ENCODE measurements at places on chromosomes 16 and 17.
A peak's percentile ranks its signal among the peaks of the same experiment; 100 is the strongest.

DNA sequence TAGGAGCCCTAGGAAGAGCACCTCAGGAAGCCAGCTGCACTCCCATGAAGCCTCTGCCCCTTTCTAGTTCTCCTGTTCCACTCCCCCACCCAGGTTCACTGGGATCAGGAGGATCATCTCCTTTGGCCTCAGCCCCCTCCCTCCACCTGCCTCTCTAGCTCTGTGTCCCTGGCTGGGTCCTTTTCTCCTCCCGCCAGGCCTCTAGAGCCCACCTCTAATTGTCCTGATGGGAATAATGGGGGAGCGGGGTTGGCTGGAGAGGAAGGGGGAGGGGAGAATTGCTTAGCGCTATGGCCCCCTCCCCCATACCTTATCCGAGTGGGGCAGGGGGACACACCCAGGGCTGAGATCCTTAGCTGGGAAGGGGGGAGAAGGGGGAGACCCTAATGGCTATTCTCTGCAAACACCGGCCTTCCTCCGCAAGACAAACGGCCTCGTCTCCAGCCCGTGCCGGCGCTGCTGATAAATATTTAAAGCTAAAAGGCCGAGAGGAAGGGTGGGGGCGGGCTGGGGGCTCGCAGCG is 997 bp downstream of the HOXB7 start:
- no peak for DNase-seq

GRCh38 chr17:82436601-82437324 is 13.8 kb downstream of the CYBC1 start:
- DNase-seq, result no peak

DNA sequence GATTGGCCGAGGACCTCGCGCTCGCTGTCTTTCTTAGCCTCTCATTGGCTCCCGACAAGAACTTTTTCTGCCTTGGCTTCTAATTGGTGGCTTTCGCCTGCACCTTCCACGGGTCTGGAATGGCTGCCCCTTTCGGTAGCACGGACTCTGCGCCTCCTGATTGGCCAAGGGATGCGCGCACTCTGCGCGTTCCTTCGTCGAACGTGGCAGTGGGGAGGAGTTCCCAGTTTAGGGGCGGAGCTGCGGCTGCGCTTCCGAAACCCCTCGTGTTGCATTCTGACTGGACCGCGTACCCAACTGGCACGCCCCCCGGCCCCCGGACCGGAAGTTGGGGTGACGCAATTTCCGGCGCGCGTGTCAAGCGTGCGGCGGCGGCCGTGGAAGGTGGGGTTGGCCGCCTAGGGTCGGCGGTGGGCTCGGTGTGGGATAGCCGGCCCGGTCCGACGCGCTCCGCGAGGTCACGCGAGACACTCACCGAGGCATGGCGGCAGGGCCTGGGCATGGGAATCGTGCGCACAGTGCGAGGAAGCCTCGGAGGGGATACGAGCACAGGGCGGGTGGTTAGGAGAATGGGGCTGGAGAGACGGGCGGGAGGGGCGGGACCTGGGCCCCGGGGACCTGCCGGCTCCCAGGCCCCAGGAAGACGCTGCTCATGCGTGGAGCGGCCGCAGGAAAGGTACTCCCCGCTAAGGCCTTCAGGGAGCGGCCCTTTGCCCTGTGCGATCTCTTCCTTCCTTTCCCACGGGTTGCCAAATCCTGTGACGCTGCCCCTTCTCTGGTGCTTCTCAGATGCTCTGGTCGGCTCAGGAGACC is 627 bp upstream of the P4HB start:
- DNase-seq, result peak; percentile 100

- no peak for DNase-seq
Measured at GRCh38 chr16:12602811-12603698, 200.6 kb downstream of the CPPED1 start.

DNA sequence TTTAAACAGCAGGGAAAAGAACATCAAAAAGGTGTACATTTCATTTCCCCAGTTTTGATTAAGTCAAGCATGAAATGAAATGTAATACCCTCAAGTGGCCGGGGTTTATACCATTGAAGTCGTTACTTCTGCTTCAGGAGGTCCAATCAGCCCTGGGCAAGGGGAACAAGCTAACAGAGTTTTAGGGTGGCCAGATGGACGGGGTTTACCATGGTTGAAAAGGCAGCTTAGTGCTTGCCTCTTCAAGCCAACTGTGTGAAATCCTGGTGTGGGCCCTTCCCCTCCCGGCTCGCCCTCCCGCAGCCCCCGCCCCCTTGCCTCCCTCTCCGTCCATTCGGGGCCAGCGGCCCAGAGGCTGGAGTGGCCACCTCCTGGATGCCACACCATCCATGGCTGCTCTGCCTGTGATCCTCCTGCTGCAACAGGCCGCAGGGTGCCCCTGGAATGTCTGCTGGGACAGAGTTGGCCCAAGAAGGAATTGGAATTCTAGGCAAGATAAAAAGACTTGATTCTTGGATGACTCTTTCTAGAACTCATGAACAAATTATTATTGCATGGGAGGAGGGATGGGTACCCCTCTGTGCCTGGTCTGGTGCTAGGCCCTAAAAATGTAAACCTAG is 296.2 kb upstream of the IRX3 start:
- no peak for DNase-seq

- DNase-seq, result no peak
Measured at GRCh38 chr16:31455601-31456314, 3.5 kb upstream of the ARMC5 start.

- DNase-seq, result no peak
Measured at GRCh38 chr17:11300201-11300600, 59.2 kb downstream of the SHISA6 start.

- DNase-seq, result no peak
Measured at GRCh38 chr17:45954914-45955313, 44.1 kb upstream of the STH start.

GRCh38 chr16:56013962-56014552 is 138.9 kb upstream of the CES5A start:
- no peak for DNase-seq

DNA sequence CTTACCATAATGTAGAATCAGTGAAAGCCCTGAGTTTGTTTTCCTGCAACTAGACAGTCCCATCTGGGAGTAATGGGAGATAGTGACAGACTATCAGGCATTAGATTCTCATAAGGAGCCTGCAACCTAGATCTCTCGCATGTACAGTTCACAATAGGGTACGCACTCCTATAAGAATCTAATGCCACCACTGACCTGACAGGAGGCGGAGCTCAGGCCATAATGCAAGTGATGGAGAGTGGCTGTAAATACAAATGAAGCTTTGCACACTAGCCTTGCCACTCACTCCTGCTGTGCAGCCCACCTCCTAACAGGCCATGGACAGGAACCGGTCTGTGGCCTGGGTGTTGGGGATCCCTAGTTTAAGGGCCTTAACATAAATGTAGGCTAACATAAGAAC is 21.4 kb downstream of the THUMPD1 start:
- no peak for DNase-seq

GRCh38 chr17:13862346-13862745 is 207.0 kb upstream of the COX10 start:
- DNase-seq, result no peak

GRCh38 chr17:78268951-78269905 is 37.8 kb downstream of the TMEM235 start:
- DNase-seq, result no peak

GRCh38 chr17:83179374-83179773 is 100.0 kb downstream of the METRNL start:
- no peak for DNase-seq

- DNase-seq, result peak; percentile 67
Measured at GRCh38 chr17:47720754-47721533, 12.1 kb upstream of the TBX21 start.

Measured in stimulated activated CD8-positive, alpha-beta memory T cell treated with anti-CD3 and anti-CD28 coated beads, Interleukin-15, amount 100 ng/mL, for 24 hours (primary cell).